ENCODE measurements at places on chromosomes 4 and X.

GRCh38 chr4:111628437-111628836 lies 516.8 kb upstream of the FAM241A start:
- no peak for DNase-seq

GRCh38 chrX:46601283-46601682 lies 27.7 kb downstream of the CHST7 start:
- no peak for DNase-seq

DNA sequence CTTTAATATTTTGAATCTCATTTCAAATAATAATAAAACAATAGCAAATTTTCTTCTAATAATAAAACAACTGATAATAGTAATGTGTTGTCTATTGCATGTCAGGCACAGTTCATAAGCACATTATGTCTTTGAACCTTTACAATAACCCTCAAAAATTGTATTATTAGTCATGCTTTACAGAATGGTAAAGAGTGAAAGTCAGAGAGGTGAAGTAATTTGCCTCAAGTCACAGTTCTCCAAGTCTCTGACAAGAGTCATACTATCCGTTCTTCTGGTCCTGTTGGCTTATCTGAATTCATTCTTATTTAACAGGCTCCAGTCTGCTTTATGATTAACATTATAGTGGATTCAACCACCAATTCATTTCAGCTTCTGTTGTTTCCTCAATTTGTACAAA lies 313.0 kb downstream of the AFF2 start:
- no peak for DNase-seq

GRCh38 chr4:48228949-48229348 lies 40.7 kb downstream of the TEC start:
- DNase-seq = no peak

DNA sequence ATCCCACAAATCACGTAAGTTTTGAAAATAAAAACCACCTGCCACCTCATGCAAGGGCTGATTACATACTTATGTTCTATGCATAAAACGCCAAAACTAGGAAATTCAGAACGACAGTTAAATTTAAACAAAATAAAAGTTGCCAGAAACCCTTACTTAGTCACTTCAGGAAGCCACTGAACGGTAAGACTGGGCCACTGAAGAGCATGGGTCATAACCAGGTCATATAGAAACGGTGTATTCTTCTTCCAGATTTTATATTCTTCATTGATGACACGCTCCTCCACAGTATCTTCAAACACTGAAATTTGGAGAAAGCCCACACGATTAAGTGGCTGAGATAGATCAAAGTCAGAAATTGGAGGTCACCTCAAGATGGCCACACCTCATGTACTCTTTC lies 1.2 kb downstream of the RBBP7 start:
- DNase-seq = no peak
